Smooth muscle cell of the coronary artery (primary cell): ENCODE measurements at places on chromosomes 5 and 9. TPM values are rescaled to one million over a fixed set of nuclear protein-coding genes. Genes with fewer than 3 reads are reported as not detected.

ZDHHC12 gene
- 19.3 and 28.6 TPM in 2 replicates for total RNA-seq

DND1 gene
- 0.30 TPM in 1 of 2 replicates, not detected in the other for total RNA-seq

HDHD3 gene
- total RNA-seq, result 5.0 and 6.2 TPM in 2 replicates

PCDHGB2 gene
- 1.6 and 2.0 TPM in 2 replicates for total RNA-seq

NUTM2F gene
- total RNA-seq, result not detected in 2 replicates

CDO1 gene
- total RNA-seq, result 0.30 and 19.3 TPM in 2 replicates

SEMA4D gene
- under 0.01 and 1.2 TPM in 2 replicates for total RNA-seq
